ENCODE measurements at places on chromosomes 2 and 18.

DNA sequence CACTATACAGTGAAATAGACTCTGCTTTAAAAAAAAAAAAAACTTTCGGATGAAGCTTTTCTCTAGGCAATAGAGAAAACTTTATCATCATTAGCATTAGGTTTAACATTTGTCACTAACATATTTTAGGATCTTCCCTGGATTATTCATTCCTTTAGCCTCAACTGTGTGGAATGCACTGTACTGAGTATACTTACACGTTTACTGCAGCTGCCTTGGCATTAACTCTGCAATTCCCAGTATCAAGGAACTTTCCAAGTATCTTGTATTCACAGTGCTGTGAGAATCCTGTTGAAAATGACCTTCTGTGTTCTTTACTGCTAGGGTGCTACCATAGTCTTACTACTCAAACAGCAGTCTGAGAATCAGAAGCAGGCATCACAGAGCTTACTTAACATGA is 328.2 kb upstream of the COL3A1 start:
- DNase-seq = no peak

DNA sequence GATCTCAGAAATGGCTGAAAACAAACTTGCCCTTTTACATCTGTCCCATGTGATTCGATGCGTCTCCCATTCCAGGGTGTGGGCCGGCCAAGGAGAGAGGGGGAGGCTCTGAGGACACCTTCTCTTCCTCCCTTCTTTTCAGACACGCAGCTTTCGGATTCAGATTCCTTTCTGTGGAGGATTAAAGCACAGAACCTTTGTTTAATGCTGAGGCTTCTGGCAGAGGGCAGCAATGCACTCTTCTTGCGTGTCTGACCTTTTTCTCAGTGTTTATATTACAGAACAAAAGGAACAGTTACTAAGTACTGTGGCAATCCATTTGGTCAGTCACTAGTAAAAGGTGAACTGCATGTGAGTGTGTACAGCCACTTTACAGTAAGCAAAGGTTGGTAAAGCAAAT is 268.9 kb upstream of the CCDC68 start:
- DNase-seq = no peak

DNA sequence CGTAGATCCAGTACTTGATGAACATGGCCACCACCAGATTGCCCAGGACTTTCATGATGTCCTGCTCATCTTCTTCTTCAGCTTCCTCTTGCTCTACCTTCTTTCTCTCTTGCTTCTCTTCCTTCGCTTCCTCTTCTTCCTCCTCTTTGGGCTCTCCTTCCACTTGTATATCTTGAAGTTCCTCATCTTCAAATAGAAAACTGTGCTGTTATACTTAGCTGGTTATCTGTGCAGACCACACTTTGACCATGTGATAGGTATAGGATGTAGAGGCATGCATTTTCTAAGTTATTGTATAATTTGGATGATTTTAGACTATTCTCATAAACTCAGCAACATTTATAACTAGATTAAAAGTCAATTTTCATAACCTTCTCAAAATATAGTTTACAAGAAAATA is 263.4 kb downstream of the NAPG start:
- DNase-seq = no peak

DNA sequence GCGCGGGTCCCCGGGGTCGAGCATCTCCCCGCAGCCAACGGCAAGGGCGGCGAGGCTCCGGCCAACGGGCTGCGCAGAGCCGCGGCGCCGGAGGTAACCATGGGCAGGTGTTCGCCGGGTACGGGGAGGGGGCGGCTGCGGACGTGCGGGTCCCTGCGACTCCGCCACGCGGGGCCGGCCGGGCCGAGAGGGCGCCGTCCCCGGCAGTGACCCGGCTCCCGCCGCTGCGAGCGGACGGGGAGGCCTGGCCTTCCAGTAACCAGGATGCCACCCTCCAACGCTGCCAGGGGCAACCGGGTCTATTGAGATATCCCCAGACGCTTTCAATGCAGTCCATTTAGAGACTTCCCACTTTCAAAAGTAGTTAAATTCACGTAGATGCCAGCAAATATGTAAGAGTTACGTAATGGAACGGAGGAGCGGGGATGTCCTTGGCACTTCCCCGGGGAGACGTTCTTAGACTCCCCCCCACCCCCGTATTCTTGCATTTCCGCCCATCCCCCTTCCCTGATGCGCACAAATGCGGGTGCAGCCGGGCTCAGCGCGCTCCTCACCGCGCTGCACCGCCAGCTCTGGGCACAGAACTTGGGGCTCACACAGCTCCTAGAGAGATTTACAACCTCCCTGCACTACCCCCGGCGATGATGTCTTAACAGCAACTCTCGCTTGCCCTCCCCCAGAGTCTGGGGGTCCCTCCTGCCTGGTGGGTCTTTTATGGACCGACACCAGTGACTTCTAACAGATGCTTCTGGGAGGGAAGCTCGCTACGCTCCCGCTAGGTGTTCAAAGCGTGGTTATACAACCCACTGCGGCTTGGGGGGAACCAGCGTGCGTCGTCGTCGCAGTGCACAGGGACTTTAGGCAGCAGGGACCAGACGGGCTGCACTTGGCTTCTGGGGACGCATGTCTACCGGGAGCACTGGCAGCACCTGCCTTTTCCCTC is 657 bp downstream of the SGPP2 start:
- DNase-seq = no peak

DNA sequence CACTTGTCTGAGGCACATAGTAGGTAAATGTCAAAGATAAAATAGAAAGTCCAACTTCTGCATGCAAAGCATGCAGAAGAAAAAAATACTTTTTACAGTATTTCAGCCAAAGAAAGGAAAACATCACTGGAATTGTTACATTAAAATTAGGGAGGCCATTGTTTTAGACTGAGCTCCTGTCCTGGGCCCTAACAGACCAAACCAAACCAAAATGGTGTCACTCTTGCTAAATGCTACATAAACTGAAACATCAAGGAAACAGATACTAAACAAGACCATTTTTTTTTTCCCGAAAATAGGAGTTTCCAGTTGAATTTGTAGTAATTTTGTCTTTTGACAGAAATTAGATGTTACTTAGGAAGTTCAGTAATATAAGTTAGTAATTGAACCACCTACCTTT is 508.8 kb downstream of the DSC3 start:
- no peak for DNase-seq

All from NCI-H1436 treated with DMSO at 0.1 percent for 48 hours (cell line).